ENCODE measurements at places on chromosomes 13 and 19.

- no peak for DNase-seq
Measured at GRCh38 chr19:6534451-6535093, 3.7 kb downstream of the TNFSF9 start.

DNA sequence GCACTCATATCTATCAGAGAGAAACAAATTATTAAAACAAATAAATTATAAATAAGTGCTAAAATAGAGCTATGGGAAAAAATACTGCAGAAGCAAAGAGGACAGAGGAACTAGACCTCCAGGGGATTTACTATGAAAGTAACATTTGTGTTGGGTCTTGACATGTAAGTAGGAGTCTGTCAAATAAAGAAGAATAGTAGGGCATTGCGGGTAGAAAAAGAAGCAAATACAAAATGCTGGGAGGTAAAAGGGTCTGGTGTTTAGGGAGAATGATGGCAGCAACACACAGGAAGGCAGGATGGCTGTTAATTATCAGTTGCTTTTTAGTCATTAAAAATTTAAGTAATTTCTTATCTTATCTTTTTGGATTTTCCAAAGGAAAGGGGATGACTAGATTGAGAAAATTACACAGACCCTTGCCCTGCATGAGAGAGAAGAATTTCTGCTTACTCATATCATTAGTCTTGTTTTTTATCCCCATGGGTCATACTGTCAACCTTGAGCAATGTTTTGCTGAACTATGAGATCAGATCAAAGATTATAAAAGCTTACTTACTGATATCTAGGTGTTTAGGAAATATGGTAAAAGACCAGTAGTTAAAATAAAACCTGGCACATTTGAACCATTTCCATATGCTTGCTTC, 472.7 kb downstream of the DIAPH3 start:
- DNase-seq = no peak

DNA sequence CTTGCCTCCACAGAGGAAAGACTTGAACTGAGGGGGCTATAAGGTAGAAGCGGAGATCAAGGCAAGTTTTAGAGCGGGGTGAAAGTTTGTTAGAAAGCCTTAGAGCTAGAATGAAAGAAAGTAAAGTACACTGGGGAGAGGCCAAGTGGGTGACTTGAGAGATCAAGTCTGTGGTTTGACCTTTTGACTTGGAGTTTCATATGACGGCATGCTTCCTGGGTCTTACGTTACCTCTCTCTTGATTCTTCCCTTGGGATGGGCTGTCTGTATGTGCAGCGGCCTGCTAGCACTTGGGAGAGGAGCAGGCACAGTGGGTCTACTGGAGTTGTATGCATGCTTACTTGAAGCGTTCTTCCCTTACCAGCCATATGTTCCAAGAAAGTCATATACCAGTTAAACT, 1768.5 kb downstream of the PCDH9 start:
- no peak for DNase-seq

DNA sequence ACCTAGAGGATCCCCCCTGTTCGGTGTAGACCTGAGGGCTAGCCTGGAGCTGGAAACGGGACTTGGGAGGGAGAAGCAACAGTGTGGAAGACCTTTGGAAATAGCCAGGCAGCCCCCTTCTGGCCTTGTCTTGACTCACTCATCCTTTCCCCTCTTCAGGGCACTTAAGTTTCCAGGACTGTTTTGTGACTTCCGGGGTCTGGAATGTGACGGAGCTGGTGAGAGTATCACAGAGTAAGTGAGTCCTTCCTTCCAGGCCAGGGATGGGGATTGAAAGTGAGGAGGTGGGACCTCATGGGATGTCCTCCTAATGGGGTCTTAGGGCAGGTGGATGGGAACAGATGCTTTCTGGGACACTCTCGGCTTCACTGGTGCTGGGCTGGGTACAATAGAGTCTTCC, 29.4 kb downstream of the LYL1 start:
- no peak for DNase-seq

DNA sequence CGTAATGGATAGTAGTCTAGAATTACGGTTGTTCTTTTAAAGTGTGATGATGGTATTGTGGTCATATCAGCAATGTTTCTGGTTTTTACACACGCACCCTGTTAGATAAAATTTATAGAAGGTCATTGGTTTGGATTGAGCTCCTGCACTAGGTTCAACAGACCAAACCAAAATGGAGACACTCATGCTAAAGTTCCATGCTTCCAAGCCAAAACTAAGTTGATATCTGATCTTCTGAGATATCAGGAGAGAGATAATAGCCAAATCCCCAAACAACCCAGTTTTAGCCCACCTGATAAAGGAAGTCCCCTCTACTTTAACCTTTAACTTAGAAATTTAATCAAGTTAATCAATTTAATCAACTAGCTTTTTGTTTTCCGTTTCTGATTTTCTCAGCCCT, 1.2 kb downstream of the NOSIP start:
- DNase-seq = no peak

GRCh38 chr19:3536429-3537100, 2.4 kb upstream of the TEKTIP1 start:
- DNase-seq = no peak

GRCh38 chr13:44619651-44620050, 43.5 kb upstream of the TSC22D1 start:
- no peak for DNase-seq

DNA sequence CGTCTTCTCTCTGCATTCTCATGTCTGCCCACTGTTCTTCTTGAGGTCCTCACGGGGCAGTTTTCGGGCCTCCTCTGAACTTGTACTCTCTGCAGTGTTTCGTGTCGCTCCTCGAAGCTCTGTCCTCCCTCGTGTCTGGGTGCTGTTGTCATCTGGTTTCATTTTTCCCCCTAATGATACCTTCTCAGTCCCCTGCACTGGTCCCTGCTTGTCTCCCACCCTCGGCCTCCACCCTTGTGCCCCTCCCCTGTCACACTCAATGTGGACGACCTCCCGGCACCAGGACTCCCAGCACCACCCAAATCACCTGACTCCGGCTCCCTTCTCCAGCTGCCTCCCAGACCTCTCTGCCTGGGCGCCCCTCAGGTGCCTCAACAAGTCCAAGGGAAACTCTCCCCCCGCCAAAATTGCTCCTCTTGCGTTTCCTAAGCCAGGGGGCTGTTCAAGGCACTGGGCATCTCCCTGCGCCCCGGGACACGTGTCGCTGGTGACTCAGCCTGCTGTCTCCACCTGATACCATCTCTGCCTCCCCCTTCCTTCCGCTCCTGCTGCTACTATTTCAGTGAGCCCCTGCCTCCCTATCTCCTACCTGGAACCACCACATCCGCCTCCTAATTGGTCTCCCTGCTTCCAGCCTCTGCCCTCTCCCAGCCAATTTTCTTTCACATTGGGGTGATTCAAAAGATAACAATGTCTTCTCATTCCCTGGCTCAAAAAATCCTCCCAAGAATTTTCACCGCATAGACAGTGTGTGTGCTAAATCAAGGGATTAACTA, 49.5 kb downstream of the RFX2 start:
- DNase-seq = no peak

- no peak for DNase-seq
Measured at GRCh38 chr19:21838646-21839045, 2.7 kb upstream of the ZNF43 start.

DNA sequence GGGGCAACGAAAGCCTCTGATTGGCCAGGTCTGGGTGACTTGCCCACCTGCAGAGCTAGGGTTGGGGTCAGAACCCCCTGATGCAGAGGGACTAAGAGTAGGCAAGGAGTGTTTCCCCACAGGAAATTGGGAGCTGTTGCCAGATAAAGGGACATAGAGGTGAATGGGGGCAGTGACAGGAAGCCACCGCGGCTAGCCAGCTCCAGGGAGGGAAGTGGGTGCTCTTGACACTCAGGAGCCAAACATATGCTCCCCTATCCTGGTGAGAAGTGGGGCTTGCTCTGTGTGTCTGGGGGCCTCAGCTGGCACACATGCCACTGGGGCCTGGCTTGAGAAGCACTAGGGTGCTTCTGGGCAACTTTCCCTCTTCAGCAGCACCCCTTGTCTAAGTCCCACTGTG, 26.0 kb downstream of the WDR88 start:
- DNase-seq = no peak

DNA sequence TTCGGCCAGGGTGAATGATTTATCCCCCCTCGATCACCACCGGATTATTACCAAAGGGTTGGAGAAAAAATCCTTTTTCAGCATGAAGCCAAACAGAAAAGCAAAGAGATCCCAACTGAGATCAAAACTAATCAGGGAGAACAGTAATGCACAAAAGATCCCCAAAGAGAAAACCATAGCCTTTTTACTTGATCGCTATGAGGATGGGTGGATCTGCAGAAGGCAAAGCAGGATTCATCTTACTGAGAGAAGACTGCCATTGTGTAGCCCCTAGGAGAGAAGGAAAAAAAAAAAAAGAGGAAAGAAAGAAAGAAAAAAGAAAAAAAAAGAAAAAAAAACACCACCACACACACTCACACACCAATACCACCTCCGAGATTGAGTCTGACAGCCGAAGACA, at the start of gene FGF14:
Gene FGF14 (minus strand): TSS at position 283 of the 400 bp plus-strand sequence.
- DNase-seq = no peak

- DNase-seq = no peak
Measured at GRCh38 chr13:46345866-46346265, 41.2 kb downstream of the RUBCNL start.

All from stimulated activated naive CD8-positive, alpha-beta T cell treated with anti-CD3 and anti-CD28 coated beads, Interleukin-15, amount 100 ng/mL, for 72 hours (primary cell).